A172 (cell line): ENCODE measurements at places on chromosomes 3 and 15.

- no peak for DNase-seq
These were observed 40.9 kb downstream of the TRPM1 start for GRCh38 chr15:31060429-31061140.

DNA sequence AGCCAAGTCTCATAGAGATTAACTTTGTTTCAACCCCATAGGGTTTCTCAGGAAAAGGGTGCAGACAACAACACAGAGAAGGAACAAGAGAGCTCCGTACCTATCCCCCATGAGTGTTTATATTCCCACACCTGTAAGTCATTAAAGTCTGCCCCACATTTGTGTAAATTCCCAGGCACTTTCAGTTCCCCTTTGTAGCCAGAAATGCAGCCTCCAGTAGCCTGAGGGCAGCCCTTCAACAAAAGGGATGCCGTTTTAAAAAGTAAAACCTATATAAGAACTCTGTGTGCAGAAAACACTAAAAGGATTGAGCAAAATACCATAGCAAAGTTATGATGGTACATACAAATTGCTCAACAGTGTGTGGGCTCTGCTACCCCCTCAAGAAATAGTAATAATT, 59.7 kb upstream of the TMEM108 start:
- DNase-seq: no peak

DNA sequence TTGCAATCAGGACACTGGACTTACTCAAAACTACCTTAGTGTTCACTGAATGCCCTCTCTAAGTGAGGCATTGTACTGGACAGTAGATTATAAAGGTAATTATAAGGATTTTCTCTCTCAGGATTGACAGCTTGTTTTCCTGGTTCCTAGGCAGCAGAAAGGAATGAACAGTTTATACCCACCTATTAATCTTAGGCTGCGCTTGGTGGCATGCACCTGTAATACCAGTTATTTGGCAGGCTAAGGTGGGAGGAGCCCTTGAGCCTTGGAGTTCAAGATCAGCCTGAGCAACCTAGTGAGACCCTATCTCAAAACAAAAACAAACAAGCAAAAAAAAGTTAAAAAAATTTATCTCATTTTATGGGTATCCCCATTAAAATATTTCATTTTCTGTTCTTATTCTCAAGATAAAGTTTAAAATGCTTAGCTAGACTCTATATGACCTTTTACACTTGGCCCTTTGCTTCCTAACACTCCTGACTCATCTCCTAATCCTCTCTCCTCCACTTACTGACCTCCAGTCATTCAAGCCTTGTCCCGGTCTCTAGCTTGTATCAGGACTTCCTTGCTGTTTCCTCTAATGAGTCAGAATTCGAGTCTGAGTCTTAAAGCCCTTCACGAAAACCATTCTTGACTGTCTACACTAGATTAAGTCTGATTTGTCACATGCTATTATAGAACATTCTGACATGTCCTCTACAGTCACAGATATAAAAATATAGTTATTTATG, 348.6 kb downstream of the NLGN1 start:
- DNase-seq: peak; percentile 70

- DNase-seq: peak; percentile 52
These were observed 20.2 kb downstream of the LRIG1 start for GRCh38 chr3:66480666-66481065.

GRCh38 chr15:57761562-57761961, 55.0 kb downstream of the POLR2M start:
- DNase-seq: no peak
